ENCODE measurements at places on chromosomes 7 and 10.

GRCh38 chr7:17948526-17949238 is 8.4 kb upstream of the SNX13 start:
- DNase-seq: no peak

DNA sequence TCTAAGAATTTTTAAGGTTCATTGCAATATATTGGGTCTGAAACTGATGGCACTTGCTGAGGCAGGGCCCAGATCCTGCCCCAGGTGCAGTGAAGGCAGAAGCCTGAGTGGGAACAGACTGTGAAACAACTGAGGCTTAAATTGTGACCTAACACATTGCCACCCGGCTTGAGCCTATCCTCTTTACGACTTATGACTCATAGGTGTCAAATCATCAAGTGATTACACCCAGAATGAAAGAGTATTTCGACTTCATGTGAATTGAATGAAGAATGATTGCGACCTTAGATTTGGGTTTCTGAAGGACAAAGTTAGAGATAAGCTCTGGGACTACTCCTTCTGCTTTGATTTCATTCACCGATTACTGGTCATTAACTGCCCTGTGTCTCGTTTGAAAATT is 200.9 kb downstream of the CREB5 start:
- no peak for DNase-seq

GRCh38 chr10:13739183-13739582 is 152.4 kb downstream of the PRPF18 start:
- no peak for DNase-seq

DNA sequence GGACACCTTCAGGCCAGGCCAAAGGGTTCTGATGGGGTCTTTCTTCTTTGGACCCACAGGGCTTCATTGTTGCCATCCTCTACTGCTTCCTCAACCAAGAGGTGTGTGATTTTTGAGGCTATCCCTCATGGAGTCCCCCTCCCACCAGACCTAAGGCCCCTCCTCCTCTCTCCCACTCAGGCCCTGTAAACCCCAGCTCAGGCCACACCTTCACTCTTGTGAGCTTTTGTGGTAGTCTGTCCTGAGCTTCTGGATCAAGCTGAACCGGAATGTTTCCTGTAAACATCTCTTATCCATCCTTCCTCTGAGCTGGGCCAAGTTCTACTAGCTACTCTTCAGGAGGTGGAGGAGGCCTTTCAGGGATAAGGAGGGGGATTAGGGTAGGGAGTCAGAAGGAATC is 13.5 kb downstream of the GHRHR start:
- DNase-seq: no peak

GRCh38 chr10:106819490-106819889 is 345.0 kb downstream of the SORCS1 start:
- no peak for DNase-seq

DNA sequence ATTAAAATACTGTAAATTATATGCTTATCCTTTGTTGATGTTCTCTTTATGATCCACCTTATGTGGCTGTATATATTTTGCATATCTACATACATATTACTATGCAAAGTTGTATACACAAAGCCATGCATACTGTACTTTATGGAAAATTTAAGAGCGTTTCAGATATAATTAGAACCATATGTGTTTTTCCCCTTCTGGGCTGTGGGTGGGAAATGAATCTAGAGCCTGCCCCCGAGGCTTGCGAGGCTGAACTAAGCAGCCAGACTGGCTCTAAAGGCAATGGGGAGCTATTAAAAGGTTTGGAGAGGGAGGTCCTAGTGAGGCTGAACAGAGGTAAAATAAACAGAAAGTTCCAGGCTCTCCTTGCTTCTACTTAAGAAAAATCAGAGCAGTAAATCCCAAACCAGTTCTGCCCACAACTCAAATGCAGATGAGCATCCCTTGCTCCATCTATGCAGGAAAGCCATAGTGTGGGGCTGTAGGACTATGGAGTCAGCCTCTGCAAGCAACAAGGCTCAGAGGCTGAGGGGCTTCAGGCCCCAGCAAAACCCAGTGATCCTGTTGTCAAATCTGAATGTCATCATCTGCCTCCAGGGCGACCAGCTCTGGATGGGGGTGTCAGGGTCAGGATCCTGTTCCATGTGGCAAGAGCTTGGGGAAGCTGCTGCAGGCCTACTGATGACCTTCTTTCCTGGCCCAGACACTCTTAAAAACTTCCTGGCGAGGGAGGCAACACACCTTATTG is 14.1 kb upstream of the DDIT4 start:
- DNase-seq: no peak

- no peak for DNase-seq
Observed at GRCh38 chr10:103917302-103918052, 507 bp downstream of the STN1 start.

DNA sequence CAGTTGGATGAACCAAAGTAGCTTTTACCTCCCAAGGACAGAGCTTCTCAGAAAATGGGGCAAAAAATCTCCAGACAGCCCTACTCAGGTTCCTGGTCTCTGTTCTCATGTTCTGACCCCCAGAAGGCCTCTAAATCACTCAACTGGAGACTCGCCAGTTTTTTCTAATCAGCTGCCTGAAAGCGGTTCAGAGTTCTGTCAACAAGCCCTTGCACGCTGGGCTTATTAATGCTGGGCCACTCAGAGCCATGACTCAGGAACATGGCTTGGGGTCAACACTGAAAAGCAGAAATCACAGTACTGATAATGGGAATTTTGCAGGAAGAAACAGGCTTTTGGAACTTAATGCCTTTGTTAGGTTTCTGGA is 15.3 kb downstream of the ECHDC3 start:
- DNase-seq: no peak

GRCh38 chr7:87479951-87480350 is 4.5 kb upstream of the ABCB4 start:
- DNase-seq: no peak

GRCh38 chr7:136874393-136875032 is 6.1 kb downstream of the CHRM2 start:
- DNase-seq: no peak

DNA sequence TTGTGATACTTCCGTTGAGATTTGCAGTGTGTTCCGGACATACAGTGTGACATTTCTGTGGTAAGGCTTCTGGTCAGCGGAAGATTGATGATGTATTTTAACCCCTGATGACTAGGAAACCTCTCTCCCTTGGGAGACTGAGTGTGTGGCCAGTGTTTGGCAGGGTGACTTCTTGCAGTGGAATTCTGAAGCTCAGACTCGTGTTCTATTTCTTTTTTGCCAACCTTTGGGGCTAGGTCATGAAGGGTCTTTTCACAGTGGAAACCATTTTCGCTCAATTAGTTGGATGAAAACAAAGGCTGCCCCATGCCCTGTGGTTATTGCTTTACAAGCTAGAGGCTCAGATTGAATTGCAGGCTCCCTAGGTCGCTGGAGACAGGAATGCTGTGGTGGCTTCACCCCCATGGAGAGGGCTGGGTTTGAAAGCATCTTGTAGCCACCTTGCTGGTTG is 288.9 kb downstream of the BBS9 start:
- DNase-seq: no peak

GRCh38 chr10:24720096-24720495 is 3.6 kb downstream of the ARHGAP21 start:
- DNase-seq: no peak

DNA sequence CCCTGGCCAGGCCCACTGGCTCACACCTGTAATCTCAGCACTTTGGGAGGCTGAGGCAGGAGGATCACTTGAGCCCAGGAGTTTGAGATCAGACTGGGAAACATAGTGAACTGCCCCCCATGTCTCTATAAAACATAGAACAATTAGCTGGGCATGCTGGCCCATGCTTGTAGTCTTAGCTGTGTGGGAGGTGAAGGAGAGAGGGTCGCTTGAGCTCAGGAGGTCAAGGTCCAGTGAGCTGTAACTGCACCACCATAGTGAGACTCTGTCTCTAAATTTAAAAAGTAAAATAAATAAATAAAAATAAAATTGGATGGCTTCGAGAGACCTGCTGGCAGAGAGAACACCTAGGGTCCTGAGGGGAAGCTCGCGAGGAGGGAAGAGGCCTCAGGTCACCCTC is 69.9 kb upstream of the PARD3 start:
- no peak for DNase-seq

- no peak for DNase-seq
Observed at GRCh38 chr7:15947754-15948153, 261.3 kb upstream of the MEOX2 start.

GRCh38 chr10:126252884-126253610 is 135.2 kb downstream of the ADAM12 start:
- no peak for DNase-seq

GRCh38 chr10:118356628-118357027 is 14.5 kb upstream of the FAM204A start:
- no peak for DNase-seq

- no peak for DNase-seq
Observed at GRCh38 chr7:88669913-88670312, 89.6 kb upstream of the ZNF804B start.

DNA sequence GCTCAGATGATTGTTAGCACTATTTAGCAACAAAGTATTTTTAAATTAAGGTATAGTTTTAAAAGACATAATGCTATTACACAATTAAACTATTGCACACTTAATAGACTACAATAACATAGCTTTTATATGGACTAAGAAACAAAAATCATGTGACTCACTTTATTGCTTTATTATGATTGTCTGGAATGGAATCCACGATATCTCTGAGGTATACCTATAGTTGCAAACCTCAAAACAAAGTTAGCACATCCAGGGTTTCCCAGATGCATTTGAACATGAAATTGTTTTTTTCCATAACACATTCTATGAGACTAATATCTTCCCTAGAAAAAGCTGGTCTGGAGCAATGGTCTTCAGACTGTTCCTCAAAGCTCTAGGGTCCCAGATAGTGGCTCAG is 18.3 kb upstream of the RPEL1 start:
- DNase-seq: no peak

DNA sequence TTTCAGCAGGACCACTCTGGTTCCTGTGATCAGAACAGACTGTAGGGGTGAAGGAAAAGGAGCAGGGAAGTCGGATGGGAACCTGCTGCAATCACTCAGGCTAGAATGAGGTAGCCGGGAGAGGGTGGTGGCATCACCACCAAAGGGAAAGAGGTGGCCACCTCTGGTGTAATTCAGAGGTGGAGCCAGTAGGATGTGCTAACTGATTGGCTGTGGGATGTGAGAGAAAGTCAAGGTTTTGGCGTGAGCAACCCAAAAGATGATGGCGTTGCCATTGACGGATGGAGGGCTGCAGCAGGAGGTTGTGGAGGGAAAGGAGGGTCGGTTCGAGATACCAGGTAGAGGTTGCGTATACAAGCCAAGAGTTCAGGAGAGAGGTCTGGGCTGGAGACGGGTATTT is 7.4 kb upstream of the VSIR start:
- DNase-seq: no peak

- no peak for DNase-seq
Observed at GRCh38 chr7:43565786-43566185, 17.1 kb upstream of the STK17A start.

DNA sequence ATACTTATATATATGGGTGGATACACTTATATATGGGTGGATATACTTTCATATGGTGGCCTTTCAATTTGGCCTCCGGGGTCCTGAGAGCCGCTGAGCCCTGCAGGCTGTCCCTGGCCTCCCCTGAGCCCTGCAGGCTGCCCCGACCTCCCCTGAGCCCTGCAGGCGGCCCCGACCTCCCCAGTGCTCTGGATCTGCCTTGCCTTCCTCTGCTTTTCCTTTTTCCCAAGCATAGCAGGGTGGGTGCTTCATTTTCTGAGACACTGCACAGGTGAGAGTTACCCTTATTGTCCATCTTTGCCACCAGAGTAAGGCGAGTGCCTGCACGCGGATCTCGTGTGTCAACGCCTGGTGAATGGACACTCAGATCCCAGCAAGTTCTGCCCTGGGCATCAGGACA is 106.6 kb downstream of the VIPR2 start:
- DNase-seq: no peak

DNA sequence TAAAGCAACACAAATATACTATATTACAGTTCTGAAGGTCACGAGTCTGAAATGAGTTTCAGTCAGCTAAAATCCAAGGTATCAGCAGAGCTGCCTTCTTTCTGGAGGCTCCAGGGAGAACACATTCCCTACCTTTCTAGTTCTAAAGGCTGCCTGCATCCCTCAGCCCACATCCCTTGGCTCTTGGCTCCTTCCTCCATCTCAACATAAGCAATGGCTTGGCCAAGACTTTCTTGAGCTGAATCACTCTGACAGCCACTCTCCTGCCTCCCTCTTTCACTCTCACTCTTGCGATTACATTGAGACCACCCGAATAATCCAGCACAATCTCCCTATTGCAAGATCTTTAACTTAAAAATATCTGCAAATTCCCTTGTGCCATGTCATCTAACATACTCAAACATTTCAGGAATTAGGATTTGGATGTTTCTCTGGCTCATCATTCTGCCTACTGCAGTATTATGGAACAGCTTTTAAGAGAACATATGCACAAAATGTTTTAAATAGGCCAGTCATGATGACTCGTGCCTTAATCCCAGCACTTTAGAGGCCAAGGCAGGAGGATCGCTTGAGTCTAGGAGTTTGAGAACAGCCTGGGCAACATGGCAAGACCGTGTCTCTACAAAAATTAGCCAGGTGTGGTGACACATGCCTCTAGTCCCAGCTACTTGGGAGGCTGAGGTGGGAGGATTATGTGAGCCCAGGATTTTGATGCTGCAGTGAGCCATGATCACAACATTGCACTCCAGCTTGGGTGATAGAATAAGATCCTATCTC is 144.2 kb upstream of the VSTM2A start:
- DNase-seq: no peak

DNA sequence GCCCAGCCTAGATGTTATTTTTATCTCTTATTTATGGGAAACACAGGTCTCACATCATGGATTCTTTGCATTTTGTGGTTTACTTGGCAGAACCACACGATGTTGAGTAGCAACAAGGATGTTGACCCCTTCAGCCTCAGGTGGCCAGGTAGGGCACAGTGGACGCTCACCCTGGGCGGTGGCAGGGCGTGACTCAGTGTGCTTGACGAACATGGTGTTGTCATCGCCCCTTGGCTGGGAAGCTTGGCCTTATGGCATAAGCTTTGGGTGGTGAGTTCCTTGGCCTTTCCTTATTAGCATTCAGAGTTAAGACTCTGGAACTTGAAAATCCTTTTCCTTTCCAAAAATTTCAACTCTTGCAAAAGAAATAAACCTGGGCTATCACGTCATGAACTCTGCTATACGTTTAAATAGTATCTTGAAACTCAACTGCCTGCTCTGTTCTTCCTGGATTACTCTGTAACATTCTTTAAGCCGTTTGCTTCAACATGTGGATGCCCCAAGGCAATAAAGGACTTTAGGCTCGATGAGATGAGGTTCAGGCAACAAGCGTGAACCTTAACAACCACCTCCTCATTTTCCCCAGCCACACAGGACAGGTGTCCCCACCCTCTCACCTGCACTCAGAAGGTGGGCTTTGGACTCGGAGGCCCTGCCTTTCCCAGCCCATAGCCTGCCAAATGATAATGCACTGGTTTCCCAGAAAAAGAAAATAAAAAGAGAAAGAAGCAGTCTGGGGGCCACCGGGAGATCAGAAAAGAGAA is 22.5 kb upstream of the ECHDC3 start:
- no peak for DNase-seq

GRCh38 chr10:86436963-86437362 is 70.4 kb upstream of the GRID1 start:
- no peak for DNase-seq

GRCh38 chr10:130360826-130361311 is 224.7 kb downstream of the GLRX3 start:
- DNase-seq: no peak
